ENCODE measurements at places on chromosomes 2 and 18.

DNA sequence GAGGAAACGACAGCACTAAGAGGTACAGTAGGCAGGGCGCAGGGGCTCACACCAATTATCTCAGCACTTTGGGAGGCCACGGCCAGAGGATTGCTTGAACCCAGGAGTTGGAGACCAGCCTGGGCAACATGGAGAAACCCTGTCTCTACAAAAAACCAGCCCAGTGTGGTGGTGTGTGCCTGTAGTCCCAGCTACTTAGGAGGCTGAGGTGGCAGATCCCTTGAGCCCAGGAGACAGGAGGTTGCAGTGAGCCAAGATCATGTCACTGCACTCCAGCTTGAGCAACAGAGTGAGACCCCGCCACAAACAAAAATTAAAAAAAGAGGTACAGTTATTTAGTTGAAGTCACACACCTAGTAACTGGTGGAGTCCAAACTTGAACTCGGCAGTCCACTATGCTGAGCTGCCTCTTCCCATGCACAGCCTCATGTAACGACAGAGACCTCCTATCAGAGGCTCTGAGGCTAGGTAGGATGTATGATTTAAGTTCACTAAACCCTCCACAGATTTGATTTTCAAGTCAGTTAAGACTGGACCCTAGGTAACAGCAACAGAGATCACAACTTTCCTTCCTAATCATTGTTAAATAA lies 8.7 kb downstream of the STK17B start:
- DNase-seq = no peak

- DNase-seq = no peak
Observed at GRCh38 chr2:96108151-96108540, 8.2 kb downstream of the ADRA2B start.

GRCh38 chr18:61322265-61322873 lies 10.9 kb upstream of the CDH20 start:
- DNase-seq = no peak

DNA sequence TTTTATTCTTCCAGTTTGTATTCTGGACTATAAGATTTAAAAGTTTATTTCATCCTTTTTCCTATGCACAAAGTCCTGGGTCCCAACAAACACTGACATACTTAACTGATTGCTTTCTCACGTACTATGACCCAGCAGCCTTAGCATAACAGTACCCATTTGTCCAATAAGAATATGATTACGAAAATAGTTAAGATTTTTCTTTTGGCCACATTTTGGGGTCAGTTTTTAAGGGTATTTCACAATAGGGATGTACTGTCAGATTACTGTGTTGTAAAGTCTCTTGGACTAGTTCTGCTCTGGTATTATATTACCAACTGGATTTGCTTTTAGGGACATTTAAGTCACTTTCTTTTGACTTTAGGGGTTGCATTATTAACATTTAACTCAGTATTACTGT lies 46.1 kb downstream of the TTC39C start:
- no peak for DNase-seq

DNA sequence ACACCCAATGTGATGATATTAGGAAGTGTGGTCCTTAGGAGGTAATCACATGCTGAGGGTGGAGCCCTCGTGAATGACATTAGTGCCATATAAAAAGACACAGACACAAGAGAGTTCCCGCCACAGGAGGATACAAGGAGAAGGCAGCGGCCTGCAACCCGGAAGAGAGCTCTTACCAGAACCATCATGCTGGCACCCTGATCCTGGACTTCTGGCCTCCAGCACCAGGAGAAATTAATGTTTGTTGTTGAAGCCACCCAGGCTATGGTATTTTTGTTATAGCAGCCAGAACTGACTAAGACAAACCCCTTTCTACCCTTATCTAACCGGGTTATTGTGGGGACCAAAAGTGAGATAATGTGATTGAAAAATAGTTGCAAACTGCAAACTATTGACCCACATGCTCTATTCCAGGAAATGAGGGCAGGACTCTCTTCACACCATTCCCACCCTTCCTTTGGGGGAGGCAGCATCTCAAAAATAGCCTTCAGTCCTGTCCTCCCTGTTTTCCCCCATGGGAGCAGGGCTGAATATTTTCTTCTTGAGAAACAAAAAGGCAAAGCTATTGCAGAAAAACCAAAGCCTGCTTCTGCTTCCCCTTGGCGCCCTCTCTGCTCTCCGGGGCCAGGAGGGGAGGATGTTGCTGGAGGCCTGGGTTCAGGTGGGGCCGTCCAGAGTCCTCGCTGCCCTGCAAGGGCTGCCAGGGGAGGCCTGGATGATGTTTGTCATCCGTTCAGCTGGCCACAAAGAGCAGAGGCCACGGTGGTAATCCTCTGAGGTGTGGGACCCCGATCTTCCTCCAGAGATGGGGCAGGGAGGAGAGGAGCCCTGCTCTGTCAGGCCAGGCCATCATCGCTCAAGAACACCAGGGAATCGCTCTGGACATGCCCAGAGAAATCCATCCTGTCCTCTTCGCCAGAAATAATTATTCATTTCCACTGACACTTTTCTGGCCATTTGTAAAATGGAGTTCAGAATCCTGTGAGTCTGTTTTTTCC lies 73.8 kb upstream of the HAAO start:
- no peak for DNase-seq

- DNase-seq = no peak
Observed at GRCh38 chr2:29053670-29054400, 20.5 kb downstream of the PCARE start.

DNA sequence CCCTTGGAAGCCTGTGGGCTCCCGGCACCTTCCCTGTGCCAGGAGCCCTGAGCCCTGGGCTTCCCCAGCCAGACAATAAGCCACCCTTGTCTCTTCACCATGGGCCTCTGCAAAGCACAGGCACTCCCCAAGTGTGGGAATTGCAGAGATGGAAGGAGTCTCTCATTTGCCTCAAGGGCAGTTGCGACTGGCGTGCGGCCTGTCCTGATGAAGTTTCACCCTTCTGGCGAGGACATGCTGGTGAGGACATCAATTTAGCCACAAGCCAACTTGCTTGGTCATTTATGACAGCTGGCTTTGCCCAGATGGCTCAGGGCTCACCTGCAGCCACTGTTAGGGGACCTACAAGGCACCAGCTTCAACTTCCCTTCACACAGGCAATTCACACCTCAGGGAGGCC lies 180.2 kb downstream of the ANAPC1 start:
- DNase-seq = no peak

- no peak for DNase-seq
Observed at GRCh38 chr2:98601532-98602132, 6.7 kb downstream of the COA5 start.

DNA sequence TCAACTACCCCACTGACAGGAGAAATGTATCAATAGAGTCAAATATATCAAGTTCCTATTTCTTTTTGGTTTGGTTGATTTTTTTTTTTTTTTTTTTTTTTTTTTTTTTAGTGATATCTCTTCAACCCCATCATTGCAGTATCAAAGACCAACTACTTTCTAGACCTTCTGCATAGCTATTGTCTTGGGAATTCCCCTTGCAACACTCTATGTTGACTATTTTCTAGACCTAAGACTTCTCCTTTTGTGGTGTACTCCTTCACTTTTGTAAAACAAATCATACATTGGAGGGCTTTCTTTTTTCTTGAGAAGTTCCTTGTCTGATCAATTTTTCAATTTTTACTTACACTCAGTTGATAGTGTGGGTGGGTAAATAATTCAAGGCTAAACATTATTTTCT lies 46.5 kb upstream of the NR4A2 start:
- DNase-seq = no peak

DNA sequence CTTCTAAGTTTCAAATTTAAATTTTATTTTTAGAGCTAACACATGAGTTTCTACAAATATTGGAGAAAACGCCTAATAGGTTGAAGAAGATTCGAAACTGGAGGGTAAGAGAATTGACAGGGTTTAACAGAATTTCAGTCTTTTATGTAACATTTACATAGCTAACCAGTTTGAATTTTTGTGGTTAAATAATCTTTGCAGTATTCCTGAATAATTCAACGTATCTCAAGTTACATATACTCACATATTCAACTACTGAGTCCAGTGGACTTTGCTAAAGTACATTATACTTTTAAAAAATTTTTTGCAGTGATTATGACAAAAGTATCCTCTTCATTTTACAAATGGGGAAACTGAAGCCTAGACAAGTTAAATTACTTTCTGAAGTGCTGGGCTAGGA lies 34.0 kb downstream of the CCNT2 start:
- DNase-seq = no peak

DNA sequence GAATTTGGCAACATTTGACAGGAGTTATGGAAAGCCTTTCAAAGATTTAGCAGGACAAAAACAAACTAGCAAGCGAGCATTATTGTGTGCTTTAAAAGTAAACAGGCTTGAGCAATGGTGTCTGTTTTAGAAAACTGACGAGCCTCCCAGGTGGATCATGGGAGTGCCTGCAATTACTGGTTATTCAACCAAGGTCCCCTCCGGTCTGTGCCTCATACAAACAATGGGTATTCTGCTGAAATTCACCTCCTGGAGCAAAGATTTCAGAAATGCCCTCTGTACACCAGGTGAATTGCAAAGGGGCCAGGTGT lies 22.4 kb downstream of the RTP5 start:
- DNase-seq = no peak

- DNase-seq = no peak
Observed at GRCh38 chr18:27843783-27844777, 332.9 kb downstream of the CDH2 start.

GRCh38 chr2:102708847-102709559 lies 52.8 kb upstream of the TMEM182 start:
- no peak for DNase-seq

GRCh38 chr2:132009177-132009873 lies 152.4 kb downstream of the ANKRD30BL start:
- no peak for DNase-seq

- no peak for DNase-seq
Observed at GRCh38 chr2:32732120-32732519, 104.3 kb downstream of the TTC27 start.

- no peak for DNase-seq
Observed at GRCh38 chr18:22026889-22027288, 142.5 kb upstream of the GATA6 start.

DNA sequence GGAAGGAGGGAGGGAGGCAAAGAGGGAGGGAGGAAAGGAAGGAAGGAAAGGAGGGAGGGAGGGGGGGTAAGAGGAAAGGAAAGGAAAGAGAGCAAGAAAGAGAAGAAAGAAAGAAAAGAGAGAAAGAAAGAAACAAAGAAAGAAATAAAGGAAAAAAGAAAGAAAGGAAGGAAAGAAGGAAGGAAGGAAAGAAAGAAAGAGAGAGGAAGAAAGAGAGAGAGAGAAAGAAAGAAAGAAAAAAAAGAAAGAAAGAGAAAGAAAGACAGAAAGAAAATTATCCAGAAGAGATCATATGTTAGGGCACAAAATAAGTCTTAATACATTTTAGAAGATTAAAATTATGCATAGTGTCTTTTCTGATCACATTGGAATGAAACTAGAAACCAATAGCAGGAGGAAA lies 24.3 kb upstream of the TFCP2L1 start:
- DNase-seq = no peak

- no peak for DNase-seq
Observed at GRCh38 chr2:182014284-182014683, 28.6 kb downstream of the PPP1R1C start.

DNA sequence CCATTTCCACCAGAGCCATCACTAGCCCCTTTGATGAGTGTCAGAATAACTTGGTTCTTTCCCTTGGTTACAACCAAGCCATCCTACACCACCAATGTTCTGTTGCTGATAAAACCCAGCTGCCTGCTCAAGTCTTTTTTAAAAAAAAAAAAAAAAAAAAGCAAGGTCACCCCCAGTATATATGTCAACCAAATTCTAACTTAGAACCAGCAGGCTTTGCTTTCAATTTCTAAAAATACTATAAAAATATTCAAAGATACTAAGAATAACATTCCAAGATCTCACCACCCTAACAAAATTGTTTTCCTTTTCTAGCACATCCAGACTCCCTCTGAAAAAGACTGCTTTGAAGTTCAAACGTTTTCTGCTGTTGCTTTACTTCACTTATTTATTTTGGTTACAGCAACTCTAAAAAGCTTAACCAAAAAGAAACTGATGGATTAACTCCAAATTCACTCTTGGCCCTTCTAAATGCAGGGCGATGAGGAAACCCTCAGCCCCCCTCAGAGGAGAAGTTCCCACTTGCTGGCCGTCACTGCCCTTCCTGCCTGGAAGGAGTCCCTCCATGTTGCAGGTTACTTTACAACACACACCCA lies 10.9 kb downstream of the UXS1 start:
- DNase-seq = no peak

DNA sequence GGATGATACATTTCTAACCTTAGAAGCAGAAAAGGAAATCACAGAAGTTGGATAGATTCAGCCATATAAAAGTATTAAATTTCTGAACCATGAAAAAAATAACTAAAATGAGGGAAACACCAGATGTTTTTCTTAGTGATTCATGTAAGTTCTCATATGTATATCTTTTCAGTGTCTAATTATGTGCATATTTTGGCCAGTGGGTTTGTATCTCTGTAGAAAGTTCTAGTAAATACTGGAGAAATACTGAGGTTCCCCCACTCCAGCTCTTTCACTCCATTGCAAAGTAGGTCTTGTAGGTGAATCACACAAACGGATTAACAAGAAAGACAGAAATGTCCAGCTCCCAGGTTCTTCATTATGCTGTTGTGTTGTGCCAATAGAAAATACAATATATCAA lies 222.3 kb downstream of the NEDD4L start:
- DNase-seq = no peak

GRCh38 chr2:88261725-88262124 lies 91.6 kb downstream of the THNSL2 start:
- no peak for DNase-seq

- DNase-seq = no peak
Observed at GRCh38 chr2:173272849-173273248, 81.8 kb upstream of the CDCA7 start.

DNA sequence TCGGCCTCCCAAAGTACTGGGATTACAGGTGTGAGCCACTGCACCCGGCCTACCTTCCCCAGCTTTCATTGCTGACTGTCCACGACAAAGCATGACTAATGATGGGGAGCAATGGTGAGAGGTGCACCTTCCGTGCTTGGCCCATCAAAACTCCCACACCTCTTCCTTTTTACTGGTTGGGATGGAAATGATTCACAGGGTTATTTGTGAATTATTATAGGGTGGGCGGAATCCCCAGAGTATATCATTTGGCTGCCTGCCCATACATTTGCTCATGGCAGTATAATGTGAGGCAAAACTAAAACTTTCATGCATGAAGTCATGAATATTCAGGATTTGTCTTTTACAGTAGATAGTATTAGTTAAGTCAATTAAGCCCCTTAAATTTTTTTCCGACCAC lies 334.2 kb upstream of the NETO1 start:
- no peak for DNase-seq

DNA sequence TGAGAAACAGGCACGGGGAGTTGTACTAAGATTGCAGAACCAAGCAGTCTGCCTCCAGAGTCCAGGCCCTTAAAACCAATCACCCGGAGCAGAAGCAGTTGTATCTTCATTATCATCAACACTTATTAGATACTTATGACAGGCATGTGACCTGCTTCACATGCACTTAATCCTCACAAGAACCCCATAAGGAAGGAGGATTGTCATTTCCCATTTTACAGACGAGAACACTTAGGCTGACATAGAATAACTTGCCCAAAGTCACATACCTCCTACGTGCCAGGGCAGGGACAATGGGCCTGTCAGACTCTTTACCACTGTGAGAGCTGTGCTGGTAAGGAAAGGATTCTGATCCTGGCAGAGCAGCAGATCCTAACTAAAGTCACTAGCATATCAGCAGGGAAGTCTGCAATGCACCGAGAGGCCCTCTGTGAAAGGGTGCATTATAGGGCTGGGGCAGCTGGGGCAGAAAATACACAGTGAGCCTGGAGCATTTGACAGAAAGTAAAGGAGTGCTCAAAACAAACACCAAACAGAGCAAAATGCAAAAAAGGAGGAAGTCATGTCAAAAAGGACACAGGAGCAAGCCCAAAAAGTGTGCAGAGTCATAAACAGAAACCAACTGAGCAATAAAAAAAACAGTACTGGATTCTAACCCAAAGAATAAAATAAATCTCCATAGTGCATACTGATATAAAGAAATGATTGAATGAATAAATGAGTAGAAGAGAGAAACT lies 55.9 kb upstream of the SP3 start:
- DNase-seq = no peak

All from activated T-helper 9 cell treated with anti-CD3 and anti-CD28 coated beads, Interleukin-2, amount 50 U/mL, for 16 hours (primary cell).